ENCODE measurements at places on chromosomes 1 and 21.

GRCh38 chr1:182301467-182302198 is 90.0 kb downstream of the GLUL start:
- peak; percentile 96 for DNase-seq

GRCh38 chr1:188261849-188262248 is 1433.1 kb downstream of the PLA2G4A start:
- no peak for DNase-seq

GRCh38 chr21:20108016-20108415 is 890.2 kb upstream of the NCAM2 start:
- no peak for DNase-seq

DNA sequence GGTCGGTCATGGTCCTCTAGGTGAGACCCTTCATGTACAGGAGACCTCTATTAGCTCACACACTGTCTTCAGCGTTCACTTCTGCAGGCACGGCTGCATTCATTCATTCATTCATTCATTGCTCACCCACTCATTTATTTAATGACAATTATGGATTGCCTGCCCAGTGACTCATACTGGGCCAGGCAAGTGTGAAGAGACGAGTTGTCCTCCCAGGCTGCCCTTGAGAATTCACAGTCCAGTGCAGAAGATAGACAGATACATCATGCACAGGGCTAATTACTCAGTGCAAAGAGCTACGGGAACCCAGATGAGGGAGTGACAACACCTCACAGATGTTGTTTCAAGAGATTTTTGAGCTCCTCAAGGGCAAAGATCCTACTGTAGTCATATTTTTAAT is 248.4 kb downstream of the TNR start:
- no peak for DNase-seq

GRCh38 chr1:152543820-152544219 is 22.8 kb downstream of the LCE3E start:
- DNase-seq = no peak

- no peak for DNase-seq
Measured at GRCh38 chr1:153404768-153405167, 11.6 kb upstream of the S100A7A start.

GRCh38 chr1:211324992-211325775 is 1.4 kb upstream of the TRAF5 start:
- DNase-seq = no peak

DNA sequence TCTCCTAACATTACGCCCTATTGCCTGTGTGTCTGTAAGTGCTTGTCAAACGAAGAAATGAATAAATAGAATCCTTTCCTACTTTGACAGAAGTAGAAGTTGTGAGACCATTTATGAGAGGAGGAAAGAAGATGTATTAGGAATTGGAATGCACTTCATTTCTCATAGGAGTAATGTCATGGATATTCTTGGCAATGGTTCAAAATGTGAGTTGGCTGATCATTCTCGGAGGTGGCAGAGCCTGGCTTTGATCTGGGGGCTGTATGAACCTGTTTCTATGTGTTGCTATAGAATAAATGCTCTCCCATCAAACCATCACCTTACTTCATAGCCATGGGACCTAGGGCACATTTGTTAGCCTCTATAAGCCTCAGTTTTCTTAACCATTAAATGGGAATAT is 10.1 kb upstream of the SERBP1 start:
- no peak for DNase-seq

DNA sequence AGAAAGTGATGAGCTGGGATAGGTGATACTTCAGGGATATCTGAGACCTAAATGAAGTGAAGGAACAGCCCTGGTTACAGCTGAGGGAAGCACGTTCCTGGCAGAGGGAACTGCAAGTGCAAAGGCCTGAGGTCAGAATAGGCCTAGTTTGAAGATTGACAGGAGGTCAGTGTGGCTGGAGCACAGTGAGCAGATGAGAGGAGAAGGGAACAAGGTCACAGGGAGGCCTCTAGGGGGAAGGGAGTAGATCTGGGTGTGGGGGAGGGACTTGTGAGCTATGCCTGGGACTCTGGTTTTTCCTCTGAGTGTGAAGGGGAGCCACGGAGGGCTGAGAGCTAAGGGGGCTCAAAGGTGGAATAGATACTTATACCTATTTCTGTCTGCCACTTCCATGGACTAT is 736.4 kb downstream of the MATN1 start:
- DNase-seq = no peak

DNA sequence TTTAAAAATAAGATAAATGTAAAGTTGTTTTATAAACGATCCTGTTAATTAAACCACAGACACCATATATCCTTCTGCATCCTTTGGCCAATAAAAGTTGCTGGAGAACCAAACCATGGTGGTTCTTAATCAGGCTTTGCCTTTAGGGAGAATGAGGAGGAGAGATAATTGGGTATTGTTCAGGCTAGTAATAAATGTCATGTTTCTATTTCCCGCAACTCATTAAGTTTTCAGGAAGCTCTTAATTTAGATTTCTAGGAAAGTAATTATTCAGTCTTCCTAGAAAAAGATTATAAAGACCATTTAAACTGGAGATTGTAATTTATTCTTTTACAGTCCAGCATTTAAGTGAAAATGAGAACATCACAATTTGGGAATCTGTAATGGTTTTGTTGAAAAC is 34.5 kb downstream of the RAB4A start:
- no peak for DNase-seq

DNA sequence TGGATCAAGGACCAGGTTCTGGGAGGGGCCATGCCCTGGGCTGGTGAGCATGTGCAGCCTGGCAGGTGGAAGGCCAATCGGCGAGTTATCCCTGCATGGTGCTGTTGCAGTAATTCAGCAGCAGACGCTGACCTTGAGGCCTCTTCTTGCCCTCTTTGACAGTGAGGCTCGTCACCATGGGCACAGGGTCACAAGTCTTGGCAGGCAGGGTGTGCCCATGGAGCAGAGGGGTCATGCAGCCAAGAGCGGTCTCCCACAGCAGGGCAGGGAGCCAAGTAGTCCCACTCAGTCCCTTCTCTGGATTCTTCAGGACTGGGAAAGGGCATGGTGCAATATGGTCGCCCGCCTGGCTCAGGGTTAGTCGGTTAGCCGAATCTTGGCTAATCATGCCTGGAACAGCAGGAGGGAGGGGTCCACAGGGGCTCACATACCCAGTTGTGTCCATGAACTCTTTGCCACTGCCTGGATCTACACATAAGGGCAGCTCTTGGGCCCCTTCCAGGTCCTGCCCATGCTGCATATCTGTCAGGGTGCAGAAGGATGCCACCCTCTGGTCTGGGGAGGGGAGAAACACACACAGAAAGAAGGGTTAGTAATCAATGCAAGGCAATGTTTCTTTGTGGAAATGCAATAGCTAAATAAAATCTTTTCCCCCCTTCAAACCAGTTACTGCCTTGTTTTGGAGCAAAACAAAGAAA is 226.8 kb downstream of the SIPA1L2 start:
- DNase-seq = no peak

- DNase-seq = peak; percentile 30
Measured at GRCh38 chr1:53681977-53682685, 56.8 kb downstream of the GLIS1 start.

Measured in NCI-H526 treated with DMSO at 0.1 percent for 48 hours (cell line).